ENCODE measurements at places on chromosomes 7 and 10.

GRCh38 chr10:6877336-6877721 lies 297.3 kb upstream of the PRKCQ start:
- H3K27ac ChIP-seq, result no peak overlapping the region
- H3K36me3 ChIP-seq, result peaks cover 2% of the 10 kb centered on the region
- peaks cover 80% of the 10 kb centered on the region for H3K27me3 ChIP-seq

- peaks cover 45% of the 10 kb centered on the region for H3K4me1 ChIP-seq
- H3K36me3 ChIP-seq, result peaks cover 3% of the 10 kb centered on the region
- no peak for DNase-seq
- H3K27ac ChIP-seq, result peak overlapping the region; percentile 60
- H3K27me3 ChIP-seq, result no peaks in the 10 kb centered on the region
Measured at GRCh38 chr10:103763374-103764202, 91.8 kb downstream of the SH3PXD2A start.

- H3K36me3 ChIP-seq, result peaks cover 4% of the 10 kb centered on the region
- DNase-seq, result no peak
- no peak overlapping the region for H3K4me3 ChIP-seq
- peaks cover 10% of the 10 kb centered on the region for H3K4me1 ChIP-seq
- H3K27me3 ChIP-seq, result no peaks in the 10 kb centered on the region
Measured at GRCh38 chr7:129282865-129283264, 58.0 kb downstream of the AHCYL2 start.

DNA sequence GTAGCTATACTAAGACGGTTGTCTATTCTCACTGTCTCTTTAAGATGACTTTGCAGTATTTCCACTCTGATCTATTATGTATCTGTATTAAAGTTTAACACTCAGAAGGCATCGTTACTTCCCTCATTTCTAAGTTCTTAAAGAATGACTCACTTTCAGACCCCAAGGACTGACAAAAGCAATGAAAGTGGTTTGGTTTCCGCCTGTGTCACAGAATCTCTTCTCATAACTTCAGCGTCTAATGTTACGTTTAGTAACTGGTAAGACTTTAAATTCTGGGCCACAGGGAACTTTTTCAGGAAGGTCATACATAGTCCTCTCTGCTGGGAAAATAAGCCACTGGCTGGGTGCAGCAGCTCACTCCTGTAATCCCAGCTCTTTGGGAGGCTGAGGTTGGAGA lies 892.0 kb upstream of the AUTS2 start:
- no peak for DNase-seq
- H3K36me3 ChIP-seq, result no peaks in the 10 kb centered on the region
- no peaks in the 10 kb centered on the region for H3K27me3 ChIP-seq
- H3K4me3 ChIP-seq, result no peak overlapping the region

DNA sequence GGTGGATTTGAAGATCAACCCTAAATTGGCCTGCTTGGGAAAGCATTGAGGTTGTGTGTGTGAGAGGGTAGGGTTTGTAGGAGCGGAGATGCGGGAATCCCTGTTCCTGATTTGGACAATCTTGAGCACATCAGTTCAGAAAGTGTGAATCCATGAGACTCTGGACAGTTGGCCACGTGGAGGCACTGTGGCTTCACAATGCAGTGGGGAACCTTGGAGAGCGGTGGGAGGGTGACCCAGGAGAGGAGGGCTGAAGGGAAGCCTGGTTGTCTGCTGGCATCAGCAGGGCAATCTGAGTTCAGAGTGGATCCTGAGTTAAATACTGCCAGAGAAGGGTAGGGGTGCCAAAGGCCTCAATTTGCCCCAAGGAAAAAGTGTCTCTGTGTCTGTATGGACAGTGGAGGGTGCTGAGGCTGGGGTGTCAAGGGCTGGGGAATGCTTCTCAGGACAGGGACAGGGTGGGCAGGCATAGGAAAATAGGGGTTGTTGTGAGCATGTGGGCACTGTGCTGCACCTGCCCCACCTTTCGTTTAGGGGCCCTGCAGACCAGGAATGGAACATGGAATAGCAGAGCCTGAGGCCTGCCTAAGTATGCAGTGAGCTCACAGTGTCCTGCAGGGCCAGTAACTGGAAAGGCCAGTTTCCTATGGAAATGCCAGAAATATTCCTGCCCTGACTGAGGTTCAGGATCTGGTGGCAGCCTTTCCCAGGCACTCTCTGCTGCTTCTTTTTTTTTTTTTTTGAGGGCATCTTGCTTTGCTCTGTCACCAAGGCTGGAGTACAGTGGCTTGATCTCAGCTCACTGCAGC lies 162.9 kb upstream of the PRSS58 start:
- peaks cover 8% of the 10 kb centered on the region for H3K27me3 ChIP-seq
- H3K4me1 ChIP-seq, result peaks cover 9% of the 10 kb centered on the region
- no peak for DNase-seq
- H3K4me3 ChIP-seq, result no peak overlapping the region

DNA sequence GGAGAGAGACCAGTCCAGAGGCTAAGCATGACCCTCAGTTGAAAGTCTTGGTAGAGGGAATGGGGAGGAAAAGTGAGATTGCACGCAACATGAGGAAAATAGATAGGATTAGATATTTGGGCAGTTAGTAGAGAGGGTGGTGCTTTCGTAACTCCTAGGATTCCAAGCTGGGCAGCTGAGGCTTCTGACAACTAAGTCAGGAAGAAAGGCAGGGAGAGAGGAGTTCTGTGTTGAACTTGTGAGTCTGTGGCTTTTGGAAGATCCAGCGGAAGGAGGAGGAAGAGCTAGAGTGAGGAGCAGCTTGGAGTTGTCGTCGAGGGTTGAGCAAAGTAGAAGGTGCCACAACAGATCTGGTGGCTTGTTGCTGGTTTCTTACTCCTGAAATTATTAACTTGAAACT lies 21.8 kb downstream of the CUL1 start:
- no peaks in the 10 kb centered on the region for H3K36me3 ChIP-seq
- H3K27me3 ChIP-seq, result no peaks in the 10 kb centered on the region
- peak overlapping the region; percentile 25 for H3K27ac ChIP-seq
- DNase-seq, result no peak
- peak overlapping the region; percentile 49 for H3K4me3 ChIP-seq
- H3K4me1 ChIP-seq, result peaks cover 59% of the 10 kb centered on the region

DNA sequence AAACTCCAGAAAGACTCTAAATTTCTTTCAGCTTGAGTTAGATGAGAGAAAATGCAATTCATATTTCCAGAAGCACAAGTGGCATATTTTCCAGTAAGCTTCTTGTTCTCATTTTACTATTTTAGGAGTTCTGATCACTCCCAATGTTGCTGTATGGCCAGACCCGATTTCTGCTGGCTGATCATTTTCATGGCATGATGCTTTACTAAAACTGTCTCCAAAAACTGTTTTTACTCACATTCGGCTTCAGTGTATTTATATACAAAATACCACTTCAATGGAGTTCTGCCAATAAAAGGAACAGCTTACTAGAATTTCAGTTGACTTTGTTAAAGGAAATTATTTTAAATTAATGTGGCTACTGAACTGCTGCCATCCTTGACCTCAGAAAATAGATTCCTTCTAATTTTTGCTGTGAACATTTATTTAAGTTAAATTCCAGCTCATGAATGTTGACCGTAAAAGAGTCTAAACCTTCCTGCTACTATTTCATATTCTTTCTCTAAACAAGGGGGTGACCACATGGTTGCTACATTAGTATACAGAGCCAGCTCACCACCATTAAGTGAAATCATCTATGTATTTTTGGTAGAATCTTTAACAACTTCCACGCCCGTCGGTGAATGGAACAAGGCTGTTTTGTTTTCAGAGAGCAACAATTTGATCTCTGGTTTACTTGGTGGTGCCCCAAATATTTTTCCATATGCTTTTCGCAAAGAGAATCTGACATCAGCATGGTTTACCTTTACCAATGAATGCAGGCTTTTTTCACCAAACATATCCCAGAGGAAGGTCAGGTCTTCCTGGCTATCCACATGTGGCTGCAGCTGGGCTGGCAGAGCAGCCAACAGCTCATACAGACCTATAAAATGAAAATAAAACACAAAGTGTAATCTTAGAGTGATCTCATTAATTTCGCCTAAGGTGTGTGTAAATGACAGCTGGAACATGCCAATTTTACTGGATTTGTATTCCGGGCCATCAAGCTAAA lies 101.2 kb downstream of the MPP7 start:
- no peak for DNase-seq
- H3K27ac ChIP-seq, result no peak overlapping the region
- no peaks in the 10 kb centered on the region for H3K27me3 ChIP-seq

GRCh38 chr7:107332488-107333269 lies 137.2 kb upstream of the GPR22 start:
- DNase-seq, result no peak
- H3K36me3 ChIP-seq, result peaks cover 6% of the 10 kb centered on the region
- H3K4me1 ChIP-seq, result peaks cover 33% of the 10 kb centered on the region
- H3K27me3 ChIP-seq, result no peaks in the 10 kb centered on the region
- peak overlapping the region; percentile 69 for H3K27ac ChIP-seq

DNA sequence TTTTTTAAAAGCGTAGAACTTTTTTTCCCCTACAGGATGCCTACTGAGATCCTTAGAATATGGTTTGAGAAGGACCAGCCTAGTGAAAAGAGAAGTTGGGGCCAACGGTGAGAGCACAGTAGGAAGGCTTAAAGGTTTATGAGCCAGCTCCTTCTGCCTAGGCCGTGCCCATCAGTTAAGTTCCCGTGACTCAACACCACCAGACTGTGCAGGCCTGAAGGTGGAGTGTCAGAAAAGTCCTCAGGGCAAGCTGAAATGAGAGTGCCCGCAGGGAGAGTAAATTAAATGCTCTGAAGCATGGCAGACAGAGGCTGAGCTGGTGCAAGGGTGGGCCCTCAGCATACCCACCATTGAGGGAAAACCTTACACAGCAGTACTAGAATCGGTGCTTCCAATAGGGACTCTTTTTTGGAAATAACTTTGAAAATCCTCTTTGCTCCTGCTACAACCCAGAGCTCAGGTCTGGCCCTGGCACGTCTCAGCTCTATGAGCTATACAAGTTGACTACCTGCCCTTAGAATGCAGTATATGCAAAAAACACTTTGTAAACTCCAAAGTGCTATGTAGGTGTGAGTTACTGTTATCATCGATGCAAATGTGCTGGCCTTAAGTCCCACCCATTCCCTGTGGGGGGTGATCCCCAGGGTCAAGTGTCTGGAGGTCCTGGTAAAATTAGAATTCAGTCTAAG lies 15.2 kb upstream of the C10orf67 start:
- H3K27me3 ChIP-seq, result no peaks in the 10 kb centered on the region
- peak overlapping the region; percentile 91 for H3K27ac ChIP-seq
- no peak for DNase-seq
- H3K4me3 ChIP-seq, result no peak overlapping the region

DNA sequence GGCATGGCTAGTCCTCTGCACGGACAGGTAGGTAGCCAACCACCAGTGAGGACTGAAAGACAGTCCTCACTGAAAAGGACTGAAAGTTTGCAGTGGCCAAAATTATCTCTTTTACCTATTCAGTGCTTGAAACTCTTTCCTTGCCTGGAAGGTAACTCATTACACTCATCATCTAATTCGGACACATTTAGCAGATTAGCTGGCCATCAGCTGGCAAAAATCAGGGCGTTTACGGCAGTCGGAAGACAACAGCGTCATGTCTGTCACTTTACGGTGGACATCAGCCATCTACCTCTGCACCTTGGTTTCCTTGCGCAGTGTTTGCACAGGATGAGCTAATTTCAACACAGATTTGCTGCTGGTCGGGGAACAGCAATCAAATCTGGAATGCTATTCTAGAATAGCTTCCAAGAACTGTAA lies 740 bp downstream of the ANXA7 start:
- H3K36me3 ChIP-seq, result peaks cover under 1% of the 10 kb centered on the region
- no peak for DNase-seq
- peak overlapping the region; percentile 95 for H3K27ac ChIP-seq
- peak overlapping the region; percentile 96 for H3K4me3 ChIP-seq
- H3K27me3 ChIP-seq, result no peaks in the 10 kb centered on the region

- H3K36me3 ChIP-seq, result peaks cover 7% of the 10 kb centered on the region
- H3K27me3 ChIP-seq, result peaks cover 16% of the 10 kb centered on the region
- H3K4me3 ChIP-seq, result no peak overlapping the region
- no peak for DNase-seq
Measured at GRCh38 chr10:47449102-47449978, 34.6 kb downstream of the ANXA8 start.

GRCh38 chr10:69435966-69436520 lies 15.2 kb upstream of the TSPAN15 start:
- H3K27ac ChIP-seq, result no peak overlapping the region
- DNase-seq, result no peak
- no peak overlapping the region for H3K4me3 ChIP-seq
- peaks cover 32% of the 10 kb centered on the region for H3K27me3 ChIP-seq
- peaks cover 11% of the 10 kb centered on the region for H3K4me1 ChIP-seq

- no peak overlapping the region for H3K4me3 ChIP-seq
- DNase-seq, result no peak
Measured at GRCh38 chr7:106036004-106036403, 72.9 kb downstream of the CDHR3 start.

DNA sequence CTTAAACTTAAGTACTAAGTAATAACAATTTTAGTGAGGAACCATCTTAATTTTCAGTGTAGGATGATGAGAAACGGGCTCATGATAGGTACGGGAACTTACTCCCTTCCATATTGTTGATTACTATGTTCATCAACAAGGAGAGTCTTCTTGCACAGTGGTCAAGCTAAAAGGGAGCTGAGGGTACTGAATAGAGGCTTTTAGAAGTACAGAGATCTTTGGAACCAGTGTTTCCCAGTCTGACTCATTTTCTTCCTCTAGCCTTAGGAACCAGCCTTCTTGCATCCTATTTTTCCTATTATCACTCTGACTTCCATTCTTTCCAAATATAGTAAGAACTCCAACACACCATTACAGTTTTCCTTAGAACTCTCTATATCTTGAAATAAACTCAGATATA lies 17.6 kb upstream of the SEMA3D start:
- no peaks in the 10 kb centered on the region for H3K36me3 ChIP-seq
- no peak overlapping the region for H3K4me3 ChIP-seq
- no peaks in the 10 kb centered on the region for H3K4me1 ChIP-seq
- DNase-seq, result no peak
- H3K27ac ChIP-seq, result no peak overlapping the region

GRCh38 chr7:112272921-112273561 lies 66.5 kb downstream of the ZNF277 start:
- peaks cover 12% of the 10 kb centered on the region for H3K4me1 ChIP-seq
- no peak for DNase-seq
- peaks cover 4% of the 10 kb centered on the region for H3K36me3 ChIP-seq
- H3K27ac ChIP-seq, result no peak overlapping the region

- H3K4me3 ChIP-seq, result peak overlapping the region; percentile 85
- peaks cover 4% of the 10 kb centered on the region for H3K4me1 ChIP-seq
- H3K36me3 ChIP-seq, result peaks cover 2% of the 10 kb centered on the region
- H3K27me3 ChIP-seq, result peaks cover 23% of the 10 kb centered on the region
- no peak for DNase-seq
Measured at GRCh38 chr10:124354411-124355382, 64.0 kb downstream of the OAT start.

DNA sequence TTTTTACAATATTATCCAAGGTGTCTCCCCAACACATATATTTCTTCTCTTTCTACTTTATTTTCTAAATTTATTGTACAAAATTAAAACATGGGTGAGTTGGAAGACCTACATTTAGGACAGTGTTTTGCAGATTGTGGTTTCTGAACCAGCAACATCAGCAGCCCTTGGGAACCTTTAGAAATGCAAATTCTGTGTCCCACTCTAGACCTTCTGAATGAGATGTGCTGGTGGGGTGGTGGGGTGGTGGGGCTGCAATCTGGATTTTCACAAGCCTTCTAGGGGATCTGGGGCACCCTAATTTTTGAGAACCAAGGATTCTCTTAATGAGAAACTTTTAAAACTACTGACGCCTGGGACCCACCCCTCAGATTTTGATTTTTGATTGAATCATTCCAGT lies 7.4 kb upstream of the PAPSS2 start:
- H3K4me1 ChIP-seq, result peaks cover 6% of the 10 kb centered on the region
- peaks cover 44% of the 10 kb centered on the region for H3K27me3 ChIP-seq
- H3K36me3 ChIP-seq, result peaks cover 2% of the 10 kb centered on the region
- no peak overlapping the region for H3K27ac ChIP-seq

GRCh38 chr7:27873981-27874957 lies 134.3 kb downstream of the TAX1BP1 start:
- H3K27me3 ChIP-seq, result no peaks in the 10 kb centered on the region
- H3K27ac ChIP-seq, result peak overlapping the region; percentile 17
- H3K4me3 ChIP-seq, result no peak overlapping the region
- peaks cover 8% of the 10 kb centered on the region for H3K4me1 ChIP-seq
- no peak for DNase-seq

Data from T-helper 17 cell (primary cell).